ENCODE measurements at places on chromosomes 12 and 14. TPM values are rescaled to one million over a fixed set of nuclear protein-coding genes. Genes with fewer than 3 reads are reported as not detected.

DNA sequence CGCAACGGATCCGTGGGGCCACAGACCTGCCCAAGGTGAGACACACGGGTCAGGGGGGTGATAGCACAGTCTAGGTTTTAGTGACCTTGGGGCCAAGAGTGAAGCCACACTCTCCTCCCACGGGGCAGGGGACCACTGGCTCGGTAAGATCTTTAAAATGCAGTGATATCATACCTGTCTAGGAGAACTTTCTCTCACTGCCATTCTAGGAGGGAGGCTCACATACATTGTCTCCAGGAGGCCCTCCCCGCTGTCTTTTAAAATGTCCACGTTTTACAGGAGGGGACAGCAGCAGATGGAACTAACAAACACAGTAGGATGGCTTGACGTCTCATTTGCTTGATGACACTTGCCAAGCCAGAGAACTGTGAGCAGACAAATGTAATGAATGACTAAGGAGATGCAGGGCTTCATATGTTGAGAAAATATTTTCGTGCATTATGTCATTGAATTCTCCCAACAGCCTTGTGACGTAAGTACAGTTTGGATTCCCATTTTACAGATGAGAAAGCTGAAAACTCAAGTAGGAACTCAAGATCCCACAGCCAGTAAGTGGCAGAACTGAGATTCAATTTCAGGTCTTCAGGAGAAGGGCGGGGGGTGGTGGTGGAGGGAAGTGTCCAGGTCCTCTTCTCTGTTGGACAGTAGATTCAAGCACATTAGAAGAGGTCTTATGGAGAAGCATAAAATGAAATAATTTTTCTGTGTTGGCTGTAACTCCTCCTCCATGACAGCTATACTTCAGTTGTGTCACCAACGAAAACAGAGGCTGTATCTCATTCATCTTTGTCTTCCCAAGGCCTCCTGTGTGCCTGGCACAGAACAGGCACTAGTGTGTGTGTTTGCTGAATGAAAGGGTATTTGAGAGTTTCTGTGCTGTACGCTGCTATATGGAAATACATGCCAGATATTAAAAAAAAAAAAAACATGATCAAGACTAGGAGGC is 2.1 kb downstream of the VASH1 start:
- peak; percentile 11 for DNase-seq

RFX4 gene
- total RNA-seq, result not detected

DNA sequence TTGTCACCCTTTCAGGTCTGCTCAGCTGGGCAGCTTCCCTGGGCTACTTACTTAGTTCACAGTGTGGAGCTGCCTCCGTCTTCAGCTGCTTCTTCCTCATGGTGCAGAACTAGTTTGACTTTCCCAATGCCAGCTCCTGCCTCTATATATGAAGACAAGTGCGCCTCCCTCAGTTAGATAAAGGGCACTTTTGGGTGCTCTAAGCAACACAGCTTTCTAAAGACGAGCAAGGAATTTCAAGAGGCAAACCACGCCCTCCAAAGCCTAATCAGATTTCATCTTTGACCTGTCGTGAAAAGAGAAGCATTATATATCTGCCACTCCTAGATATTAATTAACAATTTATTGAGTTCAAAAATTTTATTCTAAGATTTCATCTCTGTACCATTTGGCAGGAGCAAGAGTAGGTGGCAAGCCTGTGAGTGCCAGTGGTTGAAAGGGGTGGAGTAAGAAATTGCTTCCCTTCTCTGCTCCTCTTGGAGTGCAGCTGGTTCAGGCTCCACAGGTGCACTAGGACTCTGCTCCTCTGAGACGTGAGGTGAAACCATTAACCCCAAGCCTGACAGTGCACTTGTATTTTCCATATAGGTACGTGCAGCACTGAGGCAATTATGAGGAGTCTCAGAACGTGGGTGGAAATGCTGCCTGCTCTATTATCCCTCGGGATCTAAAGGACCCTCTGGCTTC is 2.1 kb upstream of the SLC11A2 start:
- DNase-seq, result no peak

DNA sequence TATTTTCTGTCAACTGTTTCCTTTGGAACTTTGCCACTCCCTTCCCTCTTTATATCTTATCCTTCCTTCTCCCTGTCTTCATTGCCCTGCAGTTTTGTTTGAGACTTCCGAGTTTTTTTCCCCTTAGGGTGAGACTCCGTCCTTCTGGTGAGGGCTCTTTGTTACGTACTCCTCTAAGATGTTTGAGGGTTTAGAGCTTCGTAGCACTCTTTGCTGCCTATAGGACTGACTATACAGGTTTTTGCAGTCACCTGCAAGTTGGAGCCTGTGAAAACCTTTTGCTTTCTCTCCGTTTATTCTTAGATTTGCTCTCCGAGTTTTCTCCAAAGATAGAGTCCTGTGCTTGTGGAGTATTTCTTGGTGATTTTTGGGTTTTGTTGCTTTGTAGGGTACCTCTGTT is 41.7 kb upstream of the MYRFL start:
- DNase-seq, result no peak

DNA sequence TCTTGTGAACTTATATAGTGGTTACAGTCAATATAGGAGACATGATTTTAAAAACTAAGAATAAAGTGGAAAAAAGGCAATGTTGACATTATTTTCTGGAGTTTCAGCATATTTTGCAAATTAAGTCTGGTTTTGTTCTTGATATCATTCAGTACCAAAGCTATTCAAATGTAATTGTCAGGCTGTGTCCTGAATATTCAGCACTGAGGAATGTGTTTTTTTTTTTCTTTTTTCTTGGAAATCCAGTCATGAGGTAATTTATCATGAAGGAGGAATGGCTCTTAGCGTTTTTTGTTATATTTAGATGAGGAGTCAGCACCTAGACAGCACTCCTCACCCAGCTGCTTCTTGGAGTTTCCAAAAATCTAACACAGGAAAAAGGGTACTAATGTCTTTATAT is 225.5 kb downstream of the CCDC91 start:
- DNase-seq, result no peak

ACOT6 gene
- 1.6 TPM for total RNA-seq

- peak; percentile 35 for DNase-seq
Measured at GRCh38 chr12:1914114-1914911, 4.1 kb downstream of the CACNA2D4 start.

- DNase-seq, result no peak
Measured at GRCh38 chr12:12460935-12461922, 101.4 kb downstream of the DUSP16 start.

DNA sequence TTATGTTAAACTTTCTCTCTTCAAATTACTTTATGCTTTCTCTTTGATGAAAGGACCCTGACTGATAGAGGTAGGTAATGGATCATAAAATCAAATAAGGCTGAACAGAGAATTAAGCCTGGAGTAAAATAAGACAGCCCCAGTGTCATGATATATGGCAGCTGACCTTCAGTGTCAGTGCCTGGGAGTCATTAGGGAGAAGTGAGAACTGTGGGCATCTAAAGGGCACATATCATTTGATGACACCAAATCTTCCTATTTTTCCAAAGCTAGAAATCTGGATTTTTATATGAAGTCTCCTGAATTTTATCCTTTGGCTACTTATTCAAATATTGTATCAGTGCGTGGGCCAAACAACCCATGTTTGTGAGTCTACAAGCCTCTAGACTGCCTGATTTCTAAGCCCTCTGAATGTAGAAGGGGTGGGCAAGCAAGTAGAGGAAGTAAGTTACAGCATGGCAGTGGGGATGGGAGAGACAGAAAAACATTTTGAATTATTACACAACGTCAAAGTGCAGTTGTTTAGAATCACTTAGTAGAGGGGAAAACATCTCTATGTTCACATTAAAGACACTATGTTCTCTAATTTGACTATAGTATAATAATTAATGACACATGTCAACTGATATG is 10.0 kb downstream of the SLC39A9 start:
- DNase-seq, result no peak

DNA sequence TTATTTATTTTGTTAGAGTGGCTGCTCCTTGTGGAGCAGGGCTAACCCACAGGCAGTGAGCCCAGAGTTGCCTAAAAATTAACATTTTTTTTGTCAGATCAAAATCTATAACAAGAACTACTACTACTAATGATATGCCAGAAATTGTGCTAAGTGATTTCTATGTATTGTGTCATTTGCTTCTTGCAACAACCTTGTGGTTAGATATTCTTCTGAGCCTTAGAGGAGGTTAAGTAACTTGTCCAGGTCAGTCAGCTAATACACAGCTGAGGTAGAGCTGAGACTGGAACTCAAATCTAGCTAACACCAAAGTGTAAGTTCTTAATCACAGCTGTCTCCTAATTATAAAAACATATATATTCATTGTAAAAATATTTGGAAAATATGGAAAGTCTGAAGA is 29.8 kb downstream of the CFL2 start:
- DNase-seq, result no peak

CLEC2D gene
- total RNA-seq, result 1.6 TPM

RPS26 gene
- total RNA-seq, result 31.2 TPM

LMNTD1 gene
- total RNA-seq, result not detected

GRCh38 chr12:84117190-84117589 is 795.4 kb downstream of the SLC6A15 start:
- DNase-seq, result no peak

DNA sequence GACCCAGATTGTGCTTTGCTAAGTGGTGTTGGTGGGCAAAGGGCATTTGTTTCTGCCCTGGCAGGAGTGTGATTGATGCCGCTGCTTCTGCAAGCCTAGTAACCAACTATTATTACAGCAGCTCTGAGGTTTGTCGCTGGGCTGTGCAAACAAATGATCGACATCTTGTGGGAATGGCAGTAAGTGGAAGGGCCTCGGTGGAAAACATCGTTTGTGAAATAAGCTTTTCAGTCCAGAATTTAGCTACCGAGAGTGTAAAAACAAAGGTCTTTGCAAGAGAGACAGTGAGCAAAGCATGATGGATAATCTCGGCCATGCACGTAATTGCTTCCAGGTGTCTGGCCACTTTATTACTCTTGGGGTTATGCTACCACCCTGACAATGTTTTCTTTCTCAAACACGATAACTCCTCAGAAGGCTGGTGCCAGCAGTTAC is 397.7 kb upstream of the PRICKLE1 start:
- DNase-seq, result no peak

DNAJC22 gene
- total RNA-seq, result 42.3 TPM

- DNase-seq, result no peak
Measured at GRCh38 chr12:65943388-65944137, 119.3 kb downstream of the HMGA2 start.

SOX5 gene
- total RNA-seq, result 32.2 TPM

- DNase-seq, result no peak
Measured at GRCh38 chr12:117032593-117033381, 66.4 kb downstream of the TESC start.

DNA sequence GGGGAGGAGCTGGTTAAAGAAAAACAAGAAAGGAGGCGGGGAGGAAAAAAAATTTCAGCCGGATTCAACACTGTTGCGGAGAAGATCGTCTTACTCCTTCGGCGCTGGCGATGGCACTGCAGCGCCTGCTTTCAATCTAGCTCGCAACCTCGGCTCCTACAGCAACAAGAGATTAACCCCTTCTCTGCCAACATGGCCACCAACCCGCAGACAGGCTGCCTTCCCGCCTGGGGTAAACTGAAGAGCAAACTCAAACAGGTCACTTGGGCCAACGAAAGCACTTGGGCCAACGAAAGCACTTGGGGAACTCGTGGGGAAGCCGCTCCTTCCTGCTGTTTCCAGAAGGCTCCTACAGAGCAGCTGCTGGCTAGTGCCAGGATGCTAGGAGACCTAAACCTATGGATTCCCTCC is 73.7 kb downstream of the CIT start:
- no peak for DNase-seq

GRCh38 chr12:44314007-44314500 is 478.2 kb downstream of the TMEM117 start:
- no peak for DNase-seq

DNA sequence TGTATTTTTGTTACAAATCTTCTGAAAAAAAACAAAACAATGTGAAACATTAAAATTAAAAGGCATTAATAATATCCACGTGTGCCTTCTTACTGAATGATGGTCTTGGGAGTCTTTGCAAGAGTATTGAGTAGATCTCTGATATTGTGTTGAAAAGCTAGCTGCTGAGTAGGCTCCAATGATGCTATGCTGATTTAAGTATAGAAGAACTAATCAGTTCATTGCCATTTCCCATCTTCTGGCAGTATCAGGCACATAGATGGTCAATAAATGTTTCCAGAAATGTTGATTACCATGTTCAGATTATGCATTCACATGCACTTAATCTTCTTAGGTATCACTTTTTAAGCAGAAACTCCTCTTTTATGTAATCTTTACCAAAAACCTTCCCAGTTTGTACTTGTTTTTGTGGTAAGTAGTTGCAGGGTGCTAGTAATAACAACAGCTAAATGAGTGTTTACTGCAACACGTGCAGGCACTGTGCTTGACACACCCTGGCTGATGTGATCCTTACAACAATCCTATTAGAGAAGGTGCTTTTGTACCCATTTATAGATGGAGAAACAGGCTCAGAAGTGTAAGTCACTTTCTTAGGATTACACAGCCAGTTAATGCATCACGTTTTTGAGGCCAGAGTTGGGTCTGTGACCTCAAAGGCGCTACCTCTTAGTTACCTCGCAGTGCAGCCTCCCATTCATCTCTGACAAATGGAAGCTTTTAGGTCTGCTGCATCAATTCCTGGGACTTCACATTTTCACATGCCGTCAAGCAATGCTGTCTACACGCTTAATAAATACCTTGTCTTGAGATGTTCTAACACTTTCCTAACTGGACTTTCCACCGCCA is 46.9 kb downstream of the EID3 start:
- DNase-seq, result peak; percentile 2

- DNase-seq, result no peak
Measured at GRCh38 chr14:90831821-90832220, 15.6 kb upstream of the TTC7B start.

SLC2A3 gene
- 9.4 TPM for total RNA-seq

DNA sequence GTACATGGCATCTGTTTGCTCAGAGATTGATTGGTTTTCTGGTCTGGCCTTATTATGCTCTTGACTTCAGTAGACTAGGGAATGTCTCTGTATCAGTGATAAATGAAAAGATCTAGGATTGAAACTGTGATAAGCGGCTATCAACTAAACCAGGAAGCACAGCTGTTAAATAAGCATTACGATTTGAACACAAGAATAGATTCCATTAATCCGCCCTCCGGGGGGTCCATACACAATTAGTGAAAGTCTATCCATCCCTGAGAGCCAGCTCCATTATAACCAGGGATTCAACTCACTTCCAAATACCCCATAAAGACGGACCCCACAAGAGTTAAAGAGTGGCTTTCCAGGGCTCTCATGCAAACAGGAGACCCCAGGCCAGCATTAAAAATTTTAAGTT is 279.0 kb downstream of the GRIN2B start:
- DNase-seq, result no peak

Measured in left lobe of liver (tissue), 2 donors.